AG08395 (cell line): ENCODE measurements at places on chromosomes 4 and X.

GRCh38 chrX:32966821-32967355 lies 244.5 kb downstream of the DMD start:
- no peak for DNase-seq

DNA sequence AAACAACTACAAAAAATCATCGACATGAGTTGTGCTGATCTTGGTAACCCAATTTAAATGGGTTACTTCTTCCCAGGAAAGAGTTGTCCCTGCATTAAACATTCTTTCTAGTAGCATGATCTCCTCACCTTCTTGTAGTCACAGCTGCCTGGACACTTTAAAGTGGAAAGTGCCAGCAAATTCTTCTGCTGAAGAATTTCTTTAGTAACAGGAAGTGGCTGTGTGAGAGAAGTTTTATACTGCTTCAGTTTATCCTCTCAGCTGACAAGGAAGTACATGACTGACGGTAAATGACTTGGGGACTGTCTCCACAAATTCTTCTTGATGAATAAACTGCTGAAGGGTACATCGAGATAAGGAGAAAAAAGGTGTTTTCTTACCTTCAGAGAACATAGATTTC lies 18.2 kb upstream of the TNIP3 start:
- peak; percentile 35 for DNase-seq

GRCh38 chr4:51999250-51999649 lies 20.9 kb downstream of the LRRC66 start:
- no peak for DNase-seq

GRCh38 chr4:43690116-43690515 lies 758.5 kb downstream of the KCTD8 start:
- DNase-seq: no peak

DNA sequence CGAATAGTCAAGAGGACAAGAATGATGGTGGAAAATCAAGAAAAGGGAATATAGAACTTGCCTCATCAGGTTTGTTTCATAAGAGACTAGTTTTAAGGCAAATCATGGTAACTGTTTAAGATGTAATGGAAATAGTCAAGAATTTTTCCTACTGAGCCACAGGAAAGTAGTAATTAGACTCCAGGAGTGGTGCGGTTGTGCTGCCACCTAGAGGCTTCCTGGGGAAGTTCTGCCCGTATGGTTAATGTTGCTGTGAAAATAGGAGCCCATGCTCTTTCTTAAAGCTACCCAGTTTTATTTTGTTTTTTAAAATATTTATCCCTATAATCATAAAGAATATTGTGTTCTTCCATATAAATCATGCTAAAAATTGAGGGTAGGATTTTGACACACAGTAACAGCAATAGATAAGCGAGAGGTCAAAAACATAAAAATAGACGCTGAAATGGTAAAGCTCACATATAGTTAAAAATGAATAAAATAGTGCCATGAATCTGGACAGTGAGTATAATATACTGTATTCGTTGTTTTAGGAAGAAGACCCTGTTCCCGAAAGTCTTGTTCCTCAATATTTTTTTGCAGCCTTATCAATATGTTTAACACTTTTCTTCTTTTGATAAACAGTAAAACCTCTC lies 87.0 kb downstream of the PHOX2B start:
- DNase-seq: peak; percentile 69

DNA sequence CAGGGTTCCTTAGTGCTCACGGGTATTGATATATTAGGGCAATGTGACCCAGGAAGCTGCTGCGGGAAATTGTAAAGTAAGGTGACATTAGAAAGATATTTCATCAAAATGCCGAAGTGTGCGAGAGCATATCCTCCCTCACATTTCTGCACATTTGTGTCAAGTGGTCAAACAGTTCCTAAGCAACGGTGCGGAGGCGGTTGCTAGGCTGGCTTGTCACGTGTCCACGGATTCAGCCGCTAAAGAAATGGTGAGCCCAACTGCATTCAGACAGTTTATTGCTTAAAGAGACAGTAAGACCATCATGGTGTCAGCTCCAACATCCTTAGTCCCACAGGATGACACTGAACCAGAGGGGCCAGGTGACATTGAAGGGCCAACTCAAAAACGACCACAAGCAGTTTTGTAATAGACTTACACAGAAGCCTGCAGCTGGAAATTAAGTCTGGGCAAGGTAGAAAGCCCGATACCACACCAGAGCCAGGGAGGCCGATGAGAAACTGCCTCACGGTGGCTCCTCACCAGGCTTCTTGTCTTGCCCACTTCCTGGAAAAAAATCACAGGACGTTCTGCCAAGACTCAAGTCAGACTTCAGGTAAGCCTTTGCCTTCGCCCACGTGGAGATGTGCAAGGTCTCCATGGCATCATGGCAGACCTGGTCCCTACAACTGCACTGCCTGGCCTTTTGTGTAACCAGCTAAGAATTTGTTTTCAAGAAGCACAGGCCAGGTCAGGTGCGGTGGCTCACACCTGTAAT lies 50.4 kb downstream of the USP11 start:
- peak; percentile 18 for DNase-seq

- DNase-seq: no peak
Measured at GRCh38 chr4:180098586-180098985, 2144.6 kb upstream of the TENM3 start.

DNA sequence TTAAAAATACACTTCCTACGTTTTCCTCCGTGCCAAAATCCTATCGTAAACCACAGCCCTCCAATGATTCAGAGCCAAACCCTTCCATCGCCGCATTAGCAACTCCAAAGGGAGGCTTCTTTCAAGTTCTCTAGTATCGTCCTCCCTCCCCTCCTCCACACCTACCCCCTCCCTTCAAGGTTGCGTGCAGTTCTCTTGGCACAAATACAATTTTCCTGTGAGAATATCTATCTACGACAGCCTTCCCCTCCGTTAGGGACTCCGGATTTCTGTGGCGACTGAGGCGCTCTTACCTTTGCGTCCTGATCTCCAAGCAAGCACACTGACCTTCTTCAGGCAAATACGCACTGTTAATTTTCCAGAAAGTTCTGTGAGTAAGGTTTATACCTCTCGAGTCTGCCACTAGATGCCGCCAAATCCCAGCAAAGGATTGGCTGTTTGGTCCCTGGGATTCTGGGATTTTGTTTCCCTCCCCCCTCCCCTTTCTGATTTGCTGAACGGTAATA lies 1.2 kb upstream of the MORF4L2 start:
- DNase-seq: peak; percentile 41

DNA sequence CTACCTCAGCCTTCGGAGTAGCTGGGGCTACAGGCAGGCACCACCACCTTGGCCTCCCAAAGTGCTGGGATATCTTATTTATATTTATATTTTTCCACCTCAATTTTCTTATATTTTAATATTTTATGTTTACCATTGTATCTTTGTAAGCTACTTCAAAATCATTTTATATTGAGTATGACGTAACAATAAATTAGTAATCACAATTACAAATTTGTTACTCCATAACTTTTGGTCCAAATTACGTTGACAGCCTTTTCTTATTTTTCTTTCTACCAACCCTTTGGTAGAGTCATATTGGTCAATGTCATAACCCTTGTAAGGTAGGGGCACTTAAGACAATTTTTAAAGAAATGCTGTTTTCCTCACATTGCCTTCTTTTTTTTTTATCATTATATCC lies 104.0 kb upstream of the H2AZ1 start:
- DNase-seq: no peak

GRCh38 chr4:152524427-152524826 lies 11.5 kb downstream of the FBXW7 start:
- no peak for DNase-seq

DNA sequence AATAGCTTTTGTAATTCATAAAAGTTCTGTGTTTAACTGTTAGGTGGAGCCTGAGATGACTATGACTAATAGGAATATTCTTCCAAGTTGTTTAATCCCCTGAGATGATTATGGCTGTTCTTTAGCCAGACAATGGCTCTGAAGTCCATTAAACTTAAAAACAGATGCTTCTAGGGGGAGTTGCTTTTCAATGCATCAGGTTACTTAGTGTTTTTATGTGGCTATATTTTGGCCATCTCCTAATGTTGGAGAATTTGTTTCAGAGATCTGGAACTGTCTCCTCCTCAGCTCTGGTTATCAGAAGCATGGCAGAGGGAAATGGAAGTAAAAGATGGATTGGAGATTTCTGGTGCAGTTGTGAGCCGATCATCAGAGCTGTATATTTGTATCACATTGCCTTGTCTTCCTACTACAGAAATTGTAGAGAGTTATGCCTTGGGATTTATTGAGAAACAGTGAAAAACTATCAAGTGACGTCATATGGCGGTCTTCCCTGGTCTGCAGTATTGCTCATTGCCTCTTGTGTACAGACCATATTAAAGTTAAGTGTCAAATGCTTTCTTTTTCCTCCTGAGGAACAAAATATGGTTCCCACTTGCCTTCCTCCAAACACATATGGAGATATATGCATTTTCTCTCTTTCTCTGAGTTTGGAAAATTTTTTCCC lies 29.8 kb downstream of the SGMS2 start:
- DNase-seq: peak; percentile 45

DNA sequence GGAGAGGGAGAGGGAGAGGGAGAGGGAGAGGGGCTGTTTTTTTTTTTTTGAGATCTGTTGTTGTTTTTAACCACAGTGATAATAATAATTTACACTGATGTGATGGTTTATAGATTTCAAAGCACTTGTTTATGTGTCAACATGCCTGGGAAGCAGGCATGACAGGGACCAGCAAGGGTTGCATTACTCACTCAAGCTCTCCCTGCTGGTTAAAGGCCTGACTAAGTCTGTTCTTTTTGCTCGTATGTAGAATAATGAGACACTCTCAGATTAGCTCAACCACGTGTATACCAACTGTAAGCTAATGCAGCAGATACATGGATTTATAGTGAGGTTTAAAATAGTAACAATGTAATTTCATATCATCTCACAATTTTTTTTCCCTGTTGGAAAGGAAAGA lies 134.6 kb upstream of the BOD1L1 start:
- DNase-seq: no peak

DNA sequence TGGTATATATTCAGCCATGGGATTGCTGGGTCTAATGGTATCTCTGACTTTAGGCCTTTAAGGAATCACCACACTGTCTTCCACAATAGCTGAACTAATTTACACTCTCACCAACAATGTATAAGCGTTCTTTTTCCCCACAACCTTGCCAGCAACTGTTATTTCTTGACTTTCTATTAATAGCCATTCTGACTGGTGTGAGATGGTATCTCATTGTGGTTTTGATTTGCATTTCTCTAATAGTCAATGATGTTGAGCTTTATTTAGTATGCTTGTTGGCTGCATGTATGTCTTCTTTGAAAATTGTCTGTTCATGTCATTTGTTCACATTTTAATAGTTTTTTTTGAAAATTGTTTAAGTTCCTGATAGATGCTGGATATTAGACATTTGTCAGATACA lies 235.2 kb downstream of the HEPH start:
- DNase-seq: no peak

- DNase-seq: peak; percentile 14
Measured at GRCh38 chr4:118177126-118177525, 142.8 kb downstream of the NDST3 start.

- no peak for DNase-seq
Measured at GRCh38 chr4:68927165-68927564, 24.4 kb downstream of the UGT2A3 start.

DNA sequence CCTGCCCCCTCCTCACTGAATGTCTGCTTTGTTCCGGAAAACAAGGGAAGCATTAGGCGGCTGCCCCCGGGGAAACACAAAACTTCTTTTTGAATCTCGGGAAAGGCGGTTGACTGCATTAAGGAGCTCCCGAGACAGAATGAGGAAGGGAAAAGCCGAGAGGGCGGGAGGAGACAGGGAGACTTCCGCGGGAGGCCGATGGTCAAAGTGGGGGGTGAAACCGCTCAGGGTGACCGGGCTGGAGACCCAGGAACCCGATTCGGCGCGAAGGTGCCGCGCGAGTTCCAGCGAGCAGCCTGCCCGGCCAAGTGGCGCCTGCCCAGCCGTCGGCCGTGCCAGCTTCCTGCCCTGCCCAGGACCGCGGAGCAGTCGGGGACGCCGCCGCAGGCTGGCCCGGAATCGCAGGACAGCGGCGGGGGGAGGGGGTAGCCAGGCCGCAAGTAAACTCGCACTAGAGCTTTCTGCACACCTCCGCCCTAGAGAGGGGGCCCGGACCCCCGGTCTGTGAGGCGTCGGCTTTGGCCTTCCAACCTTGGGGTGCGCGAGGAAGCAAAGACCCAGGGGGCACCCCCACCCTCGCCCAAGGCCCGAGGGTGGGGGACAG lies 55.1 kb upstream of the BCOR start:
- DNase-seq: no peak

GRCh38 chr4:6688879-6689505 lies 4.7 kb upstream of the S100P start:
- DNase-seq: peak; percentile 95

- DNase-seq: peak; percentile 7
Measured at GRCh38 chr4:141913928-141914327, 277.5 kb downstream of the IL15 start.

DNA sequence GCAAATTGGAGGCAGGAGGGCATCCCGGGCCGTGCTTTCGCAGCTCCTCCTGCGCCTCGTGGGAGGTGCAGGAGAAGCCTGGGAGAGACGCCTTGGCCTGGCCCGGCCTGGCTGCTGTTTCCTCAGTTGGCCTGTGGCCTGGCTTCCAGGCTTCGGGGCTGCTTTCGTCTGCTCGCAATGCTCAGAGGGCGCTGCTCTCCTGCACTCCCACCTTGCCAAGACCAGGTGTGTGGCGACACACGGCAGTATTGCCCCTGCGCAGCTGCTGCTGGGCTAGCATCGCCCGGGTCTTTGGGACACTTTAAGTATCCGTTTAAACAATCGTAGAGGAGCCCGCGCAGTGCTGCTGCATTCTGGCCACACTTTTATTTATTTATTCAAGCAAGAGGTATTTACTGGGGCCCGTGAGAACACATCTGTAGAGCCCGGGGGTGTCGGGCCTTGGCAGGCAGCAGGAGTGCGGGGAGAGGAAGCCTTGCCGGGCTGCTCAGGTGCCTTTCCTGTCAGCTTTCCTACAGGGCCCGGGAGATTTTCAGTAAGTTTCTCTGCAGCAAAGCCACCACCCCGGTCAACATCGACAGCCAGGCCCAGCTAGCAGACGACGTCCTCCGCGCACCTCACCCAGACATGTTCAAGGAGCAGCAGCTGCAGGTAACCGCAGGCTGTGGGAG lies 26.2 kb upstream of the HGFAC start:
- DNase-seq: no peak

DNA sequence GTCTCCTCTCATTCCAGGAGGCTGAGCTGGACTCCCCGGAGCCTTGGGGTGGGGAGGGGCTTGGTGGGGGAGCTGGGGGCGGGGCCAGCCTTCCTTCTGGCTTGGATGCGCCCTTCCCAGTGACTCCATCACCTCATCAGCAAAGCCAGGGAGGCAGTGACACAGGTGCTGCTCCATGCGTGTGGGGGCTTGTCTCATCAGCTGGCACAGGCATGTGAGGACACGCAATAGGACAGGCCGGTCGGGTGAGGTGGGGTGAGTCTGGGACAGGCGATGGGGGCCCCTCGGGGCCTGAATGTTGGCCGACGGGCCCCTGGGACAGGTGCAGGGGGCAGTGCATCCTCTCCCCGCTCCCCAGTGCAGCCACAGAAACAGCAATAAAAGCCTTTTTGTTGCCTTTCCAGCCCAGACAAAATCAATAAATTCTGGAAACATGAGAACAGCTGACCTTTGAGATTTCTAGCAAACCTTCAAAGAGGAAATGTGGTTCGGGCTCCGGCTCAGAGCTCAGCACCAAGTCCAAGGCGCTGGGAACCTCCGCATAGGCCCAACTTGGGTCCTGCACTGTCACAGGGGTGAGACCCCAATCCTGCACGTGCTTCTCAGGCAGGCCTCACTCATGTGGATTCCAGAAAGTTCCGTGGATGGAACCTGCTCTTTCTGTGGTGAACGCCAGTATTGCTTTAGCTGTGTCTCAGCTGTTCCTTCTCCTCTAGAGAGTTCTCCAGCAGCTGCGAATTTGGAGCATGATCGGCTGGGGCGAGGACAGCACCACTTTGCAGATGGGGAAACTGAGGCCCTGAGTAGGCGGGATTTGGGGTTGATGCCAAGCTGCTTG lies 18.5 kb downstream of the ADRA2C start:
- no peak for DNase-seq

- DNase-seq: no peak
Measured at GRCh38 chr4:77007358-77008230, 58.0 kb downstream of the SEPTIN11 start.
